ENCODE measurements at places on chromosomes 1 and 21.

DNA sequence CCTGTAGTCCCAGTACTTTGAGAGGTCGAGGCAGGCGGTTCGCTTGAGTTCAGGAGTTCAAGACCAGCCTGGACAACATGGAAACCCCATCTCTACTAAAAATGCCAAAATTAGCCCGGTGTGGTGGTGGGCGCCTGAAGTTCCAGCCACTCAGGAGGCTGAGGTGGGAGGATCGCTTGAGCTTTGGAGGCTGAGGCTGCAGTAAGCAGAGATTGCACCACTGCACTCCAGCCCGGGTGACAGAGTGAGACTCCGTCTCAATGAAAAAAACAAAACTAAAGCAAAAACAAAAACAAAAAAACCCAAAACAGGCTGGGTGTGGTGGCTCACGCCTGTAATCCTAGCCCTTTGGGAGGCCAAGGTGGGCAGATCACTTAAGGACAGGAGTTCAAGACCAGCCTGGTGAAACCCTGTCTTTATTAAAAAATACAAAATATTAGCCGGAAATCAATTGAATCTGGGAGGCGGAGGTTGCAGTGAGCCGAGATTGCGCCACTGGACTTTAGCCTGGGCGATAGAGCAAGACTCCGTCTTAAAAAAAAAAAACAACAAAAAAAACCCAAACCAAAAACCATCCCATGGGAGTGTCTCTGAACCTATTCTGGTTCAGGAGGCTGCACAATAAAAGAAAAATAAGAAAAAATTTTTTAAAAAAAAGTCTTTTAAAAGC lies 1.7 kb upstream of the CGN start:
- DNase-seq = no peak

- no peak for DNase-seq
Measured at GRCh38 chr1:24895511-24895910, 34.6 kb downstream of the RUNX3 start.

DNA sequence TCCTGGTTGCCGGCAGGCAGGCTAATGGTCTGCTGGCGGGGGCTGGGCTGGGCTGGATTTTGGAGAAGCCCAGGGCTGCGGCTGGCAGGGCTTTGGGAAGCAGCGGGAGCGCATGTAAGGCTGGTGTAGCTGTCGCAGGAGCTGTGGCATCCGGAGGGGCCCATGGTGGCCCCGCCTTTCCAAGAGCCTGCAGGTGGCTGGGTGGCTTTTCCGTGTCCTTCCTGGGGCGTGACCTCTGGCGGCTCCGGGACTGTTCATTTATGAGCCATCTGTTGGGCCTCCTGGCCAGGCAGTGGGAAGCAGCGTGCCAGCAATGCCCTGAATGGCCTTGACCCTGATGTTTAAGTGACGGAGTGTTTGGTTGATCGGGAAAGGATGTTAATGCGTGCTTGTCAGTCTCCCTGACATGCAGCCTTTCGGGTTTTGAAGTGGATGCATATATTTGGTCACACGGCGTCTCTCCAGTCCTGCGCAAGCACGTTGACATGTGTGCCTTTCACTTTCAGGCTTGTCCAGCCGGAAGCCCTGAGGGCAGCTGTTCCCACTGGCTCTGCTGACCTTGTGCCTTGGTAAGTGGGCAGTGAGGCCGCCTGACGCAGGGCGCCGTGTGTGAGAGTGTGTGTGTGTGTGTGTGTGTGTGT lies 38.5 kb downstream of the AGPAT3 start:
- no peak for DNase-seq

- no peak for DNase-seq
Measured at GRCh38 chr1:21814241-21814918, 2.3 kb downstream of the LDLRAD2 start.

GRCh38 chr1:68232289-68233148 lies at the start of gene WLS:
TSS of gene WLS (minus strand) at chr1:68232523. CDS start at chr1:68232299, 224 bp downstream.
- peak; percentile 84 for DNase-seq

DNA sequence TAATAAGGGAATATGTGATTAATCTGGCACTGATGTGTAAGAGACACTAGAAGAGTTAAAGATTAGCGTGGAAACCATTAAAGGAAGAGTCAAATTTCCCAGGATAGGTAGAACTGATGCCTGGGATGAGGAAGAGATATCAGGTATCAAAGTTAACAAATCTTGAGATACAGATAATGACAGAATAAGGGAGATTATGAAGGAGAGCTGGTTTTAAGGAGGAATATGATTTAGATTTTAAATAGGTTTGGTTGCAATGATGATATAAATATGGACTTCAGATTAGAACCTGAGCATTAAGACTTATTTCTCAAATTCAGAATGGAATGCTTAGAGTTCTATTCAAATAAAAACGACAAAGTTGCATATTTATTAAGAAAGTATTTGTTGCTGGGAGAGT lies 26.2 kb downstream of the MAGI3 start:
- no peak for DNase-seq

DNA sequence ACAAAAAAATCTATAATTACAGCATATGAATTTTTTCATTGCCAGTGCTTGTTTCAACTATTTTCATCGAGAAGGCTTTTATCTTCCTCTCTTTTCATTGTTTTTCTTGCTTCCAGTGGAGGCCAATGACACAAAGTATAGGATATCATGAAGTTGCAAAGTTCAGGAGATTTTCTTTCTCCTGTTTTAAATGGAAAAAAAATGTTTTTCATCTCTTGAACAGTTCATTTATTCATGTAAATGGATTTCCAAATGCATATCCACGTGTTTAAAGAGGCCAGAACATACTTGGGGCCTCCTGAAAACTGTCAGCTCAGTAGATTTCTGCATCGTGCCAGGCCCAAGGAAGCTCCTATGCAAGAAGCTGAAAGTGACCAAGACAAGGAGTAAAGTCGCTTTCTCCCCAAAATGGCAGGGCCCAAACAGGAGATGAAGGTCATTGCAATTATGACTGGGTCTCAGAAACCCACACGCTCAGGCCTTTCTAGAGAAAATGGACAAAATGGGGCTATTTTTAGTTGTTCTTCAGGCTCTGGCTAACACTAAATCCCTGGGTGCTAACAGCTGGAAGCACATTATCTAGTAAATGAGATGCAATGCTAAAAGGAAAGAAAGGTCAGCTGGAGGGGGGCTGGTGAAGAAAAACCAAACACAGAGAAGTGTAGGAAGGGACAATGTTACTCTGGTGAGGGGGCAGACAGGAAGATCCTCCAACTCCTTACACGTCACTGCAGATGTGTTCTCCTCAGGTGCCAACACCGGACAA lies 136.9 kb upstream of the C8B start:
- no peak for DNase-seq

DNA sequence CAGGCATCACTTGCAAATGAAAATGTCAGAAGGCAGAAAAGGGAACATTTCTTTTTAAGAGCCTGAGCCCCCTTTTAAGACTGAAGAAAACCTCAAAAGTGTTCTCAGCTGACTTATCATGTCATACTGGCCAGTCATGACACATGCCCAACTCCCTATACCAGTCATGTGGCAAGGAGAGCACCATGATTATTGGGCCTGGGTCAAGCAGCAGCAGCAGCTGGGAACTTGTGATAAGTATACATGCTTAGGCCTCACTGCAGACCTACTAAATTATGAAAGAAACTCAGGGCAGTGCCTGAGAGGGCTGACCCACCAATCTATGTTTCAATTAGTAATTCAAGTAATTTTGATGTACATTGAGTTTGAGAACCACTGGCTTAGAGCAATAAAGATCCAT lies 8.6 kb downstream of the RO60 start:
- DNase-seq = no peak

GRCh38 chr1:90291431-90292216 lies 296.7 kb downstream of the ZNF326 start:
- DNase-seq = no peak

DNA sequence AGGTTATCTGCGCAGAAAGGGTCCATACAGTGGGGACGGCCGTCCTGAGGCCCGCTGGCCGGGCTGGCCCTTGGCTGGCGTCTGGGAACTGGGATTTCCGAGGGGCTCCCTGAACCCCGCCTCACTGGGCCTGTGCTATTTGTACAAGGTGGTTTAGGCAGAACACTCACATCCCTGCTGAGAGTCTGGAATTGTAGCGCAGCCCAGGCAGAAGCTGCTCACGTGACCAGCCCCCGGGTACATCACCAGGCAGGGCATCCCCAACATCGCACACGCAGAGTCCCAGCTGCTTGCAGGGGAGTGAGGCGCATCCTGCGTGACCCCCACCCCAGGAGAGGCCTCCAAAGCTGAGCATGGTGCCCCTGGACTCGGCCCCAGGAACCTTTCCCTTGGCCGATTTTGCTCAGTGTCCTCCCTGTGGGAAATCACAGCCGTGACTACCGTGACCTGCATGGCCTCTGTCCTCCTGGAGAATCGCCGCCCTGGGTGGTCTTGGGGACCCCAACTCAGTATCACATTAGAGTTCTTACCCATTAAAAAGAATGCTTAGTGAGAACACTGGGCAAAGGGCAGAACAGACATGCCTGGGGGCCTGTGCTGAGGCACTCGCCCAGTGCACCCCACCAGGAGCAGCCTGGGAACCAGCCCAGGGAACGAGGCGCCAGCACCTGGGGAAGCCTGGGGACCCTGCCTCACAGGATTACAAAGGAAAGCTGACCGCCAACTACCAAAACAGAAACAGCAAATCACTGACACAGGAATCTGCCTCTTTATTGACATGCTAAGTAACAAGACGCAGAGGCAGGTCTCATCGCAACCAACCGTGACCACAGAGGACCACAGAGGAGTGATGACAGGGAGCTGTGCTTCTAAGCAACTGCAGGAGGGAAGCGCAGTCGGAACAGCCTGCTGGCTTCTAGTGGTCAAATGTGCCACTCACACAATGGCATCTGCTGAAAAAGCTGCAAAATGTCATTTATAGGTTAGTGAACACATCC lies 33.5 kb downstream of the UBE2G2 start:
- DNase-seq = no peak

DNA sequence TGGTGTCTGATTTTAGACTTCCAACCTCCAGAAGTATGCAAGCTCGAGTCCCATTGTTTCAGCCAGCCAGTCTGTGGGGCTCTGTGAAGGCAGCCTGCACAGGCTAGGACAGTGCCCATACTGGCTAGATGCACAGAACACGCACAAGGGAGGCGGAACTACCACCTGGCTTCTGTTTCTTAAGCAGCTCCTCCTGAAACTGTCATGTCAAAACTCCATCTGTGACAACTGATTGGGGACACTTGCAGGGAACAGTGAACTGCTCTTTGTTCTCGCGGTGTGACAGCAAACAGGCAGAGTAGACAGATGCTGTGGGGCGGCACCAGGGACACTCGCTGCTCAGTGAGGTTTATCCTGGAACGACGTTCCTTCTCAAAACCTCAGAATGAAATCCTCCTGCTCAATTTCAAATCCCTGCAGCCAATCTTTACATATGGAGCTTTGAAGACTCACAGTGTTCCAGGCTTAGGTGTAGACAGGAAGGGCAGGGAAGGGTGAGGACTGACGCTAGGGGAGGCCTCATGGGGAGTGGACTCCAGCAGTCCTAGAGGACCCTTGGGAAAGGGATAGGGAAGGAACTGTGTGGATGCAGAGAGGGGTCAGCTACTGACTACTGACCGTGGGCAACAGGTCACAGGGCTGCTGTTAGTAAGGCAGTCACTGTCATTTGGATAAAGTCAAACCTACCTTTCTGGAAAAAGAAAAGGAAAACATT lies 73.8 kb downstream of the ERG start:
- no peak for DNase-seq

DNA sequence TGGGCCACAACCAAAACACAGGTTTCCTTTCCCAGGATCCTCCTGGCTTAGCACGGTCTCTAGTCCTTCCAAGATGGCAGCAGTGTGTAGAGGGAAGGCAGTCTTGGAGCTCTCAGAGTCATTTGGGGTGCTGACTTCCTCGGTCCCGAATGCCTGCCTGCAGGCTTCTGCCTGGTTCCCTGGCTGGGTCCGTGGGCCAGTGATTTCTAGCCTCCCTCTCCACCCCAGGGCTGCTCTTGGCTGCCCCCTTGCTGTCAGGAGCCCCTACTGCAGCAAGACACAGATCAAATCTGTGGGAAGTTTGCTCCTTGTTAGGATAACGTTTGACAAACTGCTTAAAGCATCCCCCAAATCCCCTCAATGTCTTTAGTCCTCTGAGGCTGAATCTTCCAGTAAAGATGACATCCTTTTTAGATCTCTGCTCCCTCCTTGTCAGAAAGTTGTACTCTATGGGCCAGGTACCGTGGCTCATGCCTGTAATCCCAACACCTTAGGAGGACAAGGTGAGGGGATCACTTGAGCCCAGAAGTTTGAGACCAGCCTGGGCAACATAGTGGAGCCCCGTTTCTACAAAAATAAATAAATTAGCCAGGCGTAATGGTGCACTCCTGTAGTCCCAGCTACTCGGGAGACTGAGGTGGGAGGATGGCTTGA lies 272.5 kb downstream of the RRAGC start:
- peak; percentile 68 for DNase-seq

- DNase-seq = no peak
Measured at GRCh38 chr21:46054031-46054430, 43.9 kb upstream of the COL6A2 start.

DNA sequence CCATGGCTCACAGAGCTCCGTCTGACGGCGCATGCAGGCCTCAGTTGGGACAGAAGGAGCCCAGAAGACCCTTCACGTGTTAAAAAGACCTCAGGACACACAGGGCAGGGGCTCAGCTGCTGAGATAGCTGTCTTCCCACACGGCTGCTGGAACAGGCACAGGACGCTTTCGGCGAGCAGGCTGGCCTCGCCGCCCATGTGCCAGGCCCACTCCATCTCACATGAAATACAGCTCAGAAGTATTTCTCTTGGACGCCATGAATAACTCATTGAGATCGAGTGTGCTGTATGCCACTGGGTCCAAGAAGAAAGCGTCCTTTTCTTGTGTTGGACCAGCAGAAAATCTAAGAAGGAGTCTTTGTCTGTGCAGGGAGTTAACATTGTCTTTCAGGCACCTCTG lies 69.6 kb downstream of the SIM2 start:
- DNase-seq = no peak

DNA sequence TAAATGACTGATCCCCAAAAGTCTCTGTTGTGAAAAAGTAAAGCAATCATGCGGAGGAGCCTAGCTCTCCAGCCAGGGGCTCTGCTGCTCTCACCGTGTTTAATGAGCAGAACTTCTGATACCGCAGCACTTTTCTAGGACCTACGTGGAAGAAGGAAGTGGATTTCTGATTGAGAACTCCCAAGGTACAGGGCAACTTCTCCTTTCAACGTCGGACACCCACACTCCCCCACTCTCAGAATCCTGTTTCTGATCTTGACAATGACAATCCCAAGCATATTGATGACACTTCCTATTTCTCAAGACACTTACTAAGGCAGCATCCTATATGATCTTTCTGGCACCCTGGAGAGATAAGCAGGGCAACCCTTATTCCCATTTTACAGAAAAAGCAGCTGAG lies 78.4 kb downstream of the PROX1 start:
- DNase-seq = no peak

Data from urothelium cell line (cell line).